ENCODE measurements at places on chromosomes 2 and 18. TPM values are rescaled to one million over a fixed set of nuclear protein-coding genes. Genes with fewer than 3 reads are reported as not detected.

The MAT2A gene
- 222 TPM for total RNA-seq

The SERPINB12 gene
- total RNA-seq: not detected

- no peak overlapping the region for H3K27ac ChIP-seq
- H3K27me3 ChIP-seq: no peaks in the 10 kb centered on the region
- H3K4me3 ChIP-seq: no peak overlapping the region
- no peaks in the 10 kb centered on the region for H3K36me3 ChIP-seq
- no peak for DNase-seq
- peaks cover 9% of the 10 kb centered on the region for H3K4me1 ChIP-seq
Observed at GRCh38 chr2:20424300-20425290, 22.3 kb upstream of the RHOB start.

- no peaks in the 10 kb centered on the region for H3K36me3 ChIP-seq
- no peaks in the 10 kb centered on the region for H3K27me3 ChIP-seq
- H3K4me3 ChIP-seq: no peak overlapping the region
- no peak for DNase-seq
- H3K27ac ChIP-seq: no peak overlapping the region
- H3K4me1 ChIP-seq: no peaks in the 10 kb centered on the region
Observed at GRCh38 chr2:66839551-66840320, 404.8 kb downstream of the MEIS1 start.

The CHRNA1 gene
- total RNA-seq: not detected

The SKOR2 gene
- 0.34 TPM for total RNA-seq

DNA sequence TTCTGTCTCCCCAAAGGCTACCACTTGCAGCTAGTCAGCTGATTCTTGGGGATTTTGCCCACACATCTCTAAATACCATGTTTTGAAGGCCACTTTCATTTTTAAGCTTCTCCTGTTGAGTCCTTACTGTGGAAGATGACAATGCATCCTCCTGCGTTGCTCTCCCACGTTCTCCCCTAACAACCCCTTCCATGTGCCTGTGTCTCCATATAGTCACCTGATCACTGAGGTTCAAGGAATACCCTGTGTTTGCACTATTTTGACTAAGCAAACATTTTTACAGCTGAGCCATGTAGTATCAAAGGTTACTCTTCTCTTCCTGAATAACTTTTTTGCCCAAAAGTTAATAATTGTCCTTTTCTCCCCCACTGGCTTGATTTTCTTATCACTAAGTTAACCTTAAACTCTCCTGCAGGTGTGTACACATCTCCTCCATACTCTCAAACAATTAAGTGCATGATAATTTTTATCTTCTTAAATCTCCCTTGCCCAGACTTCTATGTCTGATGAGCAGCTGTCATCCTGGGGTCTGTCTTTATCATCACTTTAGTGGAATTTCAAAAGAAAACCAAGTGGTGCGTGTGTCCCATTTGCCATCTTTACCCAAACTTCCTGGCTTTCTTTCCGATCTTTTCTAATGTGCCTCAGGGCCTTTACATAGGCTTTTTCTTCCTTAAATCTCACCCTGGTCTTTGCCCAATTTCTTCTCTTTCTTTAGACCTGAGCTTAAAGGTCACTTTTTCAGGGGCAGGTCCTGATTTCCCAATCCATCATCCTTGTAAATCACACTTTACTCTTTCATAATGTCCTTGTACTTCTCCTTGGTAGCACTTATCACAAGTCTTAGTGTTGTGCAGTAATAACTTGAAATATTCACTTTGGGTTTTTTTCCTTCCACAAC is 85.2 kb upstream of the SPATS2L start:
- no peaks in the 10 kb centered on the region for H3K27me3 ChIP-seq
- no peak for DNase-seq
- H3K27ac ChIP-seq: peak overlapping the region; percentile 12
- no peak overlapping the region for H3K4me3 ChIP-seq

DNA sequence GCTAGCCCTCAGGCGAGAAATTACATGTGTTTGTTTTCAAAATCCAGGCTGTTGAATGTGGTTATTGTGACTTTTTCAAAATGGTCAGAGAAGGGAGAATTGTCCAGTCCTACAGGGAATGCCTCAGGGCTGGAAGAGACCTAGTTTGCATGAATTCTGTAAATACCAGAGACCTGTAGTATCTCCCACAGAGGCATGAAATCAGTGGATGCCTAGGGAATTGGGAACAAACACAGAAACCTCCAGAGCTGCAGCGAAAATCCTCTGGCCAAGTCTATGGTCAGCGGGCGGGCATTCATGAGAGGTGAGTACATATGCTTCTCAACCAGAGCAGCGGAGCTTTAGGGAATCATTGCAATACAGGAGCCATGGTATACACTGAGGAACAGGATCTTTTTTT is 1596.5 kb upstream of the NXPH2 start:
- H3K36me3 ChIP-seq: no peaks in the 10 kb centered on the region
- no peak overlapping the region for H3K4me3 ChIP-seq
- H3K27me3 ChIP-seq: no peaks in the 10 kb centered on the region

The GAD1 gene
- 2.5 TPM for total RNA-seq

DNA sequence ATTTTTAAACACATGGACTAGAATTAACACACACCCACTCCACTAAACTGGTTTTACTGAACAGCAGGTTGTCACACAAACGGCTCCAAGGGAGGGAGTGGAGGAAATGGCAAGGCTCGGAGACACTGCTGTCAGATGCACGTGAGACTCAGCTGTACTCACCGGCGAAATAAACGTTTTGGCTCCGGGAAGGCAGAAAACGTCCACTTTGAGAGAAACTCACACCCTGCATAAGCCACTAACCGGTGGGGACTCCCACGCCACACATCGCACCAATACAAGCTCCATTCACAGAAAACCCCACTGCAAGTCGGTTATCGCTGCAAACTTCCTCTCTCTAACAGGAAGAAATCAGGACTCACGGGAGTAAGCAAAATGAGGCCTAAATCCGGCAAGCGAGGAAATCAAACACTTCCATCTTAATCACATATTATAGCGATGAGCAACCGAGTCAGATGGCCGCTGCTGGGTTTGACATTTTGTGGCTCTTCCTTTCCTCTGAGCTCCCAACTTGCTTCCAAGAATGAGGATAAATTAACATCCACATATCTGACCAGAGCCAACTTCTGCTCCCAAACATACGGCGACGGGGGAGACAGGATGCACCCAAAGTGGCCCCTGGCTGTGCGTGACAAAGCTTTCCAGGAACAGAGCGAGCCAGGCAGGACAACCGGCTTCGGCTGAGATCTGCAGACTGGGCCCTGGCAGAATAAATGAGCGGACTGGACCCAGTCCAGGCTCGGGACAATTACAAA is 63.5 kb downstream of the HDAC4 start:
- H3K4me3 ChIP-seq: no peak overlapping the region
- DNase-seq: no peak
- peaks cover 39% of the 10 kb centered on the region for H3K4me1 ChIP-seq
- H3K27ac ChIP-seq: peak overlapping the region; percentile 62
- H3K36me3 ChIP-seq: peaks cover 15% of the 10 kb centered on the region
- no peaks in the 10 kb centered on the region for H3K27me3 ChIP-seq

DNA sequence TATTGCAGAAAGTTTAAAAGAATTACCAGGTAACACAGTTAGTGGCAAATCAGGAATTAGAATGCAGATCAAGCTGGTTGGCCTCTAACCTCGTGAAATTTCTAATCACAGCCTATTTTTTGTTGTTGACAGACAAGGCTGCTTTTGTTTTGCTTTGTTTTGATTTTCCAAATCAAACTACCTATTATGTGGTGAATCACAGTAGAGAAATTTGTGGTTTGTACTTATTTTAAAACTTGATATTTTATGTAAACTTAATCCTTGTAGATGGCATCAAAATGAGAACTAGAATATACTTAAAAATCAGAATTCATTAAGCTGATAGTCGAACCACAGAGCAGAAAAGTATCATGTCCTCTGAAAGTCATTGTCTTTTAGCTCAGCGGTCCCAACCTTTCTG is 258.1 kb downstream of the CTNNA2 start:
- H3K27me3 ChIP-seq: no peaks in the 10 kb centered on the region
- no peaks in the 10 kb centered on the region for H3K36me3 ChIP-seq
- H3K4me3 ChIP-seq: no peak overlapping the region
- no peak for DNase-seq
- H3K27ac ChIP-seq: no peak overlapping the region

DNA sequence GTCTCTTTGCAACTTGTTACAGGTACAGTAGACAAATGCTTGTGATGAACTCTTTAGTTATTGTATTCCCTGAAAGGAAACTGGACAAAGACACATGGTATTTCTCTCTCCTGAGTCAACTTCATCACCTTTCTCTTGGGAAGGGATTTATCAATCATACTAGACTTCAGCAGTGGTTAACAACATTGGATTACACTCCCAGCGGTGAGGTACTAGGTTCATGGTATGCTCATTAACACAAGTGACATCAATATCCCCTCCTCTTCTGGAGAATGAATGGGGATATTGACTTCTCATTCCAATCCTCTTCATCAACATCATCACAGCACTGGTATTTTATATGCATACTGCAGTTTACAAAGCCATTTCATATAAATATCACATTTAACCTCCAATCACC is 574.6 kb downstream of the ERBB4 start:
- H3K27me3 ChIP-seq: no peaks in the 10 kb centered on the region
- H3K4me3 ChIP-seq: no peak overlapping the region
- no peaks in the 10 kb centered on the region for H3K4me1 ChIP-seq
- H3K36me3 ChIP-seq: no peaks in the 10 kb centered on the region
- H3K27ac ChIP-seq: no peak overlapping the region
- no peak for DNase-seq

GRCh38 chr2:120932881-120933280 is 197.2 kb downstream of the GLI2 start:
- peaks cover 26% of the 10 kb centered on the region for H3K4me1 ChIP-seq
- H3K36me3 ChIP-seq: peaks cover 35% of the 10 kb centered on the region
- H3K4me3 ChIP-seq: no peak overlapping the region

Measured in WTC11 (cell line).